ENCODE measurements at places on chromosomes 7 and 10.

DNA sequence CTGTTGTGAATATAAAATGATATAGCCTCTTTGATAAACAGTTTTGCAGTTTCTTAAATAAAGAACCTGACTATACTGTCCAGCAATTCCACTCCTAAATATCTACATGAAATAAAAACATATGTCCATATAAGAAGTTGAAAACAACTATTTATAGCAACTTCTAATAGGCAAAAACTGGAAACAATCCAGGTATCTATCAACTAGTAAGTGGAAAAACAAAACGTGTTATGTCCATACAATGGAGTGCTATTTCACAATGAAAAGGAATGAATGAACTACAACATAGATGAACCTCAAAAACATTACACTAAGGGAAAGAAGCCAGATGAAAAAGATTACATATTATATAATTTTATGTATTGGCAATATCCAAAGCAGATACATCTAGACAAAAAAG, 268.9 kb downstream of the CSTF2T start:
- no peak for DNase-seq

DNA sequence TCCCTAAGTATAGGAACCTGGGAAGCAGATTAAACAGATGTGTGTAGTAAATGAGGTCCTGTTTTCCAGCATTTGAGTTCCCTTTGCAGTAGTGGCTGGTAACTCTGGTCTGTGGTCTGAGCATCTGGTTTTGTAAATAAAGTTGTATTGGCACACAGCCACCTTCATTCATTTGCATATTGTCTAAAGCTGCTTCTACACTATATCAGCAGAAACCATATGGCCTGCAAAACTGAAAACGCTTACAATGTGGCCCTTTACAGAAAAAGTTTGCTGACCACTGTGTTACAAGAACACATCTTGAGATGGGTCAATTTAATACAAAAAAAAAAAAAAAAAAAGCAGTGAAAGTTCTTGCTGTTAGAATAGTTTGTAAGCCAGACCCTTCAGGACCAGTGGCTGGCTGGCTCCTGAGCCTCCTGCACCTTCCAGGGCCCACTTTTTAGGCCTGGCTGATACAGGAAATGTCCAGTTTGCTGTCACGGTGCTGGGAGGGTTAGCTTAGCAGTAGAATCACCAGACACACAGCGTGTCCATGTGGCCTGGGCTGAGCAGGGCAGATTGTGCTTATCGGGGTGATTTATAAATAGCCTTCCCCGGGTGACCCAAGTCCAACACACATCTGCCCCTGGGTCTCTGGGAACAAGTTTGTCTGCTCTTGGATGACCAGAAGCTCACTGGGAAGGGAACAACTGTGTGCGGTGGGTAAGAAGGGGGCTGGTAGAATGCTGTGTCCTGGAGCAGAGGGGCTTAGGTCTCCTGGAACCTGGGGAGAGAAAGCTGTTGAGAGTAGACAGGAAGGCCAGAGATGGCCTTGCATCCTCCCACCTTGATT, 1.4 kb downstream of the C10orf71 start:
- DNase-seq: no peak

- DNase-seq: no peak
Observed at GRCh38 chr7:33674804-33675411, 230.4 kb upstream of the BMPER start.

DNA sequence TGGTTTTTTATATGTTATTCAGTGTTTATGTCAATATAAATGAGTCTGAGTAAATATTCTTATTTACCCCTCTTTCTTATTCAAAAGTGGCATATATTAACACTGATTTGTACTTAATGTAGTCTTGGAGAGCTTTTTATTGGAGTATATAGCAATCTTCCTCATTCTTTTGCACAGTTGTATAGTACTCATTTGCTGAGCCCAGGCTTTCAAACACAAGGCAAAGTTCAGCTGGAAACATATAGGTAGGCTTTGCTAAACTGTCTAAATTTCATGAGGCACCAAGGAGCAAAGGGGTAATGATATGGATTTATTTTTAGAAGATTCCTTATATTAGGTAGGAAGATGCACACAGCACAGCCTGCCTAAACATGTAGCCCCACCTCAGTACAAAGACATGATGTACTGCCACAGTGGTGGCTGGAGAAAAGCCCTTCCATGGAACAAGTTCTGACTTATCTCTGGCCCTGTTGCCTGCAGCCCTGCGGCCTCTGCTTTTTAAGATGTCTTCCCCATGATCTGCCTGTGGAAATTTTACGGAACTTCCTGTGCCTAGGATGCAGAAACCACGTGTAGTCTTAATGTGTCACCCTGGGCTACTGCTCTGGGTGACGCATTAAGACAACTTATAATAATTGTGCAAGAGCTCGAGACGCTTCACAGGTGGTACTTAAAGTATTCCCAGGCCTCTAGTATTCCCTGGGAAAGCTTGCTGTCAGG, 9.6 kb upstream of the PDCD4 start:
- no peak for DNase-seq

DNA sequence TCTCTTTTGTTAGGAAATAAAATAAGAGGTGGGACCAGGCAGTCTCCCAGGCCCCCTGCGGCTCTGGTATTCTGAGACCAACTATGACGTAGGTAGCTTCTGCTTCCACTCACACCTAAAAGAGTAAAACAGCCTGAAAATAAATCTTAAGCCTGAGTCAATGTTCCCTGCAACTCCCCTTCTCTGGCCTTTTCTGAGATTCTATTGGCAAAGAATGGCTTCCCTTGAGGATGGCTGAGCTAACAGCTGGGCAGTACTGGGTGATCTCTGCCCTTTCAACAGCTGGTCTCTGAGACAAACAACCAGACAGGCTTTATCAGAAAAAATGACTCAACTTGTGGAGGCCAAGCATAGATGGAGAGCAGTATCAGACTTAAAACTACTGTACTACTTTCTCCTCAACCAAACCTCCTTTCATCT, 58.7 kb downstream of the CREB3L2 start:
- no peak for DNase-seq

DNA sequence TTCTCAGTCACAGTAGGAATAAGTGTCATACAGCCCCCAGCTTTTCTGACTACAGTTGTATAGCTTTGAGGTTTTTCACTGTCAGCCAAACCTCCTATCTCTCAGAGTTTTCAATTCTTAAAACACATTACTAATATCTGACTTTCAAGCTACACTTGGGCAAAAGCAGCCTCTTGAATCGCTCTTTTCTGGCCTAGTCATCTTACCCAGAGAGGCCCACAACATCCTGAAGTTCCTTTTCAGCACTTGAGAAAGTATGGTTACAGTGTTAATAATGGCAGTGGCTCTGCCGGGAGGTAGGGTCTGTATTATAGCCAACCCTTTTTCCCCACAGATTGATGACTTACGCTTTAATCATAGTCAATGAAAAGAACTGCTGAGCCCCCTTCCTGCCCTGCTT, 181.0 kb downstream of the LRRC4 start:
- DNase-seq: no peak
